Hepatic stellate cell (primary cell): ENCODE measurements at places on chromosomes 1 and 21.

GRCh38 chr1:30195424-30196134, 527.8 kb downstream of the MATN1 start:
- DNase-seq, result no peak

DNA sequence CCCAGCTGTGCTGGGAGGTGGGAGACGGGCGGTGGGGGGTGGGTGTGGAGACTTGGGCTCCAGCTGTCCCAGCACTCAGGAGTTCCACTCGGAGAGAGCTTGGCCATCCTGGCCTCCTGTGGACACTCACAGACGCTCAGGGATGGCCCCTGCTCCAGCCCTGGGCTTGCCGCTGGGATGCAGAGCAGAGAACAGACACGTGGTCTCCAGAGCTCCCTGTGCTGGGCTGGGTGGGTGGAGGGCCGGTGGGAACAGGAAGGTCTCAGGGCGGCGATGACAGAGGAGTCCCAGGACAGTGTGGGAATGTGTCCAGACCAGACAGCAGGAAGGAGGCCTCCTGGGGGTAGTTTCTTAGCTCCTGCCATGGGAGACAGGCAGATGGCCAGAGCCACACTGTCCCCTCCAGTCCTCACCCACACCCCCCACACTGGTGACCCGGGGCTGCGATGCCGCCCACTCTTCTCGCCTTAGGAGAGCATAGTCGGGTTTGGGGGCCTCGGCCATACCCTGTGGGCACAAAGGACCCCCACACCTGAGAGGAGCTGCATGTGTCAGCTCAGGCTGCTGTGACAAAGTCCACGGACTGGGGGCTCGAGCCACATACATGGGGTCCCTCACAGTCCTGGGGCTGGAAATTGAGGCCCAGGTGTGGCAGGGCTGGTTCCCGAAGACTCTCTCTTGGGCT, 2.0 kb downstream of the KRTAP10-9 start:
- no peak for DNase-seq

GRCh38 chr1:31672986-31673385, 28.3 kb upstream of the PEF1 start:
- no peak for DNase-seq

DNA sequence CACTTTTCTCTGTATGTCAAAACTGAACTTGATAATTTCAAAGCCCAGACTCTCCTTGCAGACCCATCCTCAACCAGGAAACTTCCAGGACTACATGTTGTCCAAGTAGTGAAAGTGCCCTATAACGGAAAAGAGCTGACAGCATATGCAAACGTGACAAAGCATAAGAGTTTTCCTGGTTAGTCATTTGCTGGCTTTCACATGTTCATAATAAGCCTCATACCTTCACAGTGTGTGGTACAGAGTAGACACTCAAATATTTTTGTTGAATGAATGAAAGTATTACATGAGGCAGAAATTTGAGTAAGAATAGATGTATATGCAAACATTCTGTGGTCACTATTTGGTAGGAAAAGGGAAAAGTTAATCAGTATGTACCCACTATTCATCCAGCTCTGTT, 473.3 kb downstream of the MRPL39 start:
- no peak for DNase-seq

DNA sequence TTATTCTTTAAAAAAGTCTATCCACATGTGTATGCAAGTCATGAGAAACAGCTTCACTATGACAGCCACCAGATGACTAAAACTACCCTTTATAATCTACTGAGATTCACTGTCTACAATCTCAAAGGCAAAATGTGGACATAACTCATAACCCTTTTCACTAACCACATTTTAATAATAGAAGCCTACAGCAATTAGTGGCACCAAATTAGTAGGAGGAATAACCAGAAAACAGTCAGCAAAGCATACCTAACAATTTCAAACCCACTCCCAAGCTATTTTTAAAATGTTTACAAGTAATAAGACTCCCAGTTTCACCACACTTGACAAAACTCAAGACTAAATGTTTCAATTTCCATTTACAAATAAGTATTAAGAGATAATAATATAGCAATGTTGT, 442.9 kb downstream of the PTPRC start:
- DNase-seq, result no peak

DNA sequence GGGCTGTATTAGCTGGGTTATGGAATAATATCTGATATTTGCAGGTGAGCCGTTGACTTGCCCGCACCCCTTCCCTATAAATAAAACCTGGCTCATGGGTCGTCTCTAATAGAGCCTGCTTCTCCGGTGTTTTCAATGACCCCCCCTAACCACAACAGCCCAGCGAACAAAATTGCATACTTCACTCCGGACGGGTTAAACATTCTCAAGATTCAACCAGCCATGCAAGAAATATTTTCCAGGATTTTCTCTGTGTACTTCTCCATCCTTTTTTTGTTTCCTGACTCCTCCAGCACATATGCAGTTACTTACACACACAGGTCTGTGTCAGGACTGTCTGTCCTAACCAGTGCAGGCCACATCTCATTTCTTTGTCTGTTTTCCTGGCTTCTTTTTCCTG, 267.7 kb downstream of the ZNF648 start:
- no peak for DNase-seq

DNA sequence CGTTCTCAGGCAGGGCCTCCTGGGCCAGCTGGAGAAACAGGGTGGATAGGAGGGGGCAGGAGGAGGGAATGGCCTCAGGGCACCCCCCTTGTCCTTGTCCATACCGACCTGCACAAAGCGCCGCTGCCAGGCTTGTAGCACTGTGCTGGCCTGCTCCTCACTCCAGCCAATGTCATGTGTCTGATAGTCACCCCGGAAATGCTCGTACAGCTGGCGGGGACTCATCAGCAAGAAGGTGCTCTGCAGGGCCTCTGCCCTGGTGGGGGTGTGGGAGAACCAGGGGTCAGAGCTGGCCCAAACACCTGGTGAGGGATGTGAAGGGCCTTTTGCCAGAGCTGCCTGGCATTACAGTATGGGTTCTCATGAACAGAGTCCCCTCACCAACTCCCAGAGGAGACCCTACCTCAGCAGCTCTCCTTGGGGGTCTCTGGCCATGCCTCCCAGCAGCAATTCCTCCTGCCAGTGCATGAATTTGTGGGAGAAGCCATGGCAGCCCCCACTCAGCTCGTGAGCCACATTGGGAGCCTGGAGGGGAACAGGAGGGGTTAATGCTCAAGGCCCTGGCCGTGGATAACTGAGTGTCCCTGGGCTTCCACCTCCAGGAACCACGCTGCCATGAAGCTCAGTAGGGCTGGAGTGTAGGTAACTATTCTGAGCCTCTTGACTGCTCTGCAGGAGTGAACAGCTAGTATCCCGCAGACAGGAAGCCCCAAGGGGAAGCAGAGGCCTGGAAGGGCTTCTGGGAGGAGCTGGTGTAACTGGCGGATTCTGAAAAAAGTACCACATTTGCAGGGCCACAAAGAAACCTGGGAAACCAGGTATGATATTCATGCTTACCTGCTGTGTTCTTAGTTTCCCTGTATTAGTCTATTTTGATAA, 13.3 kb downstream of the PTCH2 start:
- DNase-seq, result no peak

- DNase-seq, result no peak
Measured at GRCh38 chr1:19618428-19618827, 25.7 kb upstream of the NBL1 start.
